Iris pigment epithelial cell (primary cell): ENCODE measurements at places on chromosomes 6 and 20.
A peak's percentile ranks its signal among the peaks of the same experiment; 100 is the strongest.

GRCh38 chr6:75993236-75994162, 79.0 kb downstream of the IMPG1 start:
- DNase-seq: no peak

- peak; percentile 79 for DNase-seq
Measured at GRCh38 chr6:131733376-131734016, 22.7 kb upstream of the CTAGE9 start.

- DNase-seq: no peak
Measured at GRCh38 chr6:90293319-90293953, 3.2 kb downstream of the BACH2 start.

DNA sequence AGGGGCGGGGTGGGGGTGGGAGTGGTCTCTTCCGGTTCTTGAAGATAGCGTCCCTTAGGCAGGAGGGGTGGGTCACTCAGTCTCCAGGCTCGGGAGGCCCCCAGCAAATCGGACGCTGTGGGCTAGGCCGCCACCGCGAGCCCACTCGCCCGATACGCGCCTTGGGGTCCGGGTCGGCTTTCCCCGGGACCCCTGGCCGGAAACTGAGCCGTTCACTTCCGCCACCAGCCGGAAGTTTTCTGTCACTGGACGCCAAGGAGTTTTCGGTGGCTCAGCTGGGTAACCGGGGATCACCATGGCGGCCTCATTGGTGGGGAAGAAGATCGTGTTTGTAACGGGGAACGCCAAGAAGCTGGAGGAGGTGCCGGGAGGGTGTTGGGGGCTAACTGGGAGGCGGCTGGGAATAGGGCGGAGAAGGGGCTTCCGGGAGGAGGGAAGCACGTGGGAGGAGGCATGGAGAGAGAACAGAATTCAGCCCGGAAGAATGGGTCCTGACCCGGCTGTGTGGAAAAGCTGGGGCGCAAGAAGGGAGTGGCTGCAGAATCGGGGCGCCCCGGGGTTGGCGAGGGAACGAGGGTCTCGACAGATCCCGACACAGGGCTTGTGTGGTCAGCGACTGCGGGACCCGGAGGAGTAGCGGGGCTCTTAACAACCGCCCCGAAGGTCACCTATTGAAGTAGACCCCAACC, at the start of gene ITPA:
TSS of gene ITPA (plus strand) at position 242 of the 689 bp plus-strand sequence. CDS start at position 296, 54 bp downstream.
- DNase-seq: peak; percentile 27

GRCh38 chr6:42251500-42251899, 33.8 kb upstream of the MRPS10 start:
- peak; percentile 37 for DNase-seq

GRCh38 chr6:75931011-75931680, 141.3 kb downstream of the IMPG1 start:
- DNase-seq: peak; percentile 3

DNA sequence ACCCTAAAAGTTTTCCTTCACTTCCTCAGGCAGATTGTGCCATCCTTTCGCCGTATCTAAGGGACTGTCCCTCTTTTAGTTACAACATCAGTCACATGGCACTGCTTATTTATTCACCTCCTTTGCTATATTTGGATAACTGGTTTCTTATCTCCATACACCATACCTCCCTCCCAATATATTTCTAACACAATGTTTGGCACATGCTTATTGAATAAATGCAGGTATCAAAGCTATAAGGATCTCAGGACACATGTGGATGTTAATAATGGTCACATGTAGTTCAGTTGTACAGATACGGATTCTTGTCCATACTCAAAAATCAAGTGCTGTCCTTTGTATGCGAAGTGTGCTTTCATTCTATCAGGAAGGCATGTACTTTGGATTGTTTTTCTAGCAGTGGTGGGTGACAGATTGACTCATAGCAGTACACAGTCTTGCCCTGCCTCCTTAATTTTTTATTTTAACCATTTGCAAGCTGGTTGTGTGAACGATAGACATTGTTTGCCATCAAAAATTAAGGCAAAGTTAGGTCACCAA, 407.1 kb upstream of the RUNX2 start:
- DNase-seq: no peak

DNA sequence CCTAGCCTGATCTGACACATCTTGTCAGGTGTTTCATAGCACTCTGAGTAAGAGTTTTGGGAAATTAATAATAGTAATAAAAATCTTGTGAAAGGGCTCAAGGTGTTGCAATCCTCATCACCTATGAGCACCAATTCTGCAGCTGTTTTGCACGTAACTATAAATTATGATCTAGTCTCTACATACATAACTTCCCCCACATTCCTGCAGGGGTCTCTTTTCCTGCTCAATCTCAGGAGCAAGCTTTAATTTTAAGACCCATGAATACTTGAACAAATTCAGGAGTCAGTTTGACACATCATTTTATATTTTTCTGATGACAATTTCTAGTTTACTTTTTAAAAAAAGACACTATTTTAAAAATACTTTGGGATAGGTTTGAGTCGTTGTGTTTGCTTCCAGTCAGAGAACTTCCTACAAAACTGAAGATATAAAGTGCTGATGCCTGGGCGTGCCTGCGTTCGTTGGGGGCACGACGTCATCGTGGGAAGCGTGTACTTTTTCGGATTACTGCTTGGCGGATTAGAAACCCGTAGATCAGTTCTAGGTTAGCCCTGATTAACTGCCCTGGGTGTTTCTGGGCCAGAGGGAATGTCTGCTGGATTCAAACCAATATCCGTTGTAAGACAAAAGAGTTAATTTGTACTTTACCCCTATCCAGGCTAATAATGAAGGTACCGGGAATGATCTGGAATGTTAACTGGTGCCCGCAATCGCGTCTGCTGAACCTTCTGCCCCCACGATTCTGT, 1.0 kb upstream of the E2F3 start:
- DNase-seq: no peak

DNA sequence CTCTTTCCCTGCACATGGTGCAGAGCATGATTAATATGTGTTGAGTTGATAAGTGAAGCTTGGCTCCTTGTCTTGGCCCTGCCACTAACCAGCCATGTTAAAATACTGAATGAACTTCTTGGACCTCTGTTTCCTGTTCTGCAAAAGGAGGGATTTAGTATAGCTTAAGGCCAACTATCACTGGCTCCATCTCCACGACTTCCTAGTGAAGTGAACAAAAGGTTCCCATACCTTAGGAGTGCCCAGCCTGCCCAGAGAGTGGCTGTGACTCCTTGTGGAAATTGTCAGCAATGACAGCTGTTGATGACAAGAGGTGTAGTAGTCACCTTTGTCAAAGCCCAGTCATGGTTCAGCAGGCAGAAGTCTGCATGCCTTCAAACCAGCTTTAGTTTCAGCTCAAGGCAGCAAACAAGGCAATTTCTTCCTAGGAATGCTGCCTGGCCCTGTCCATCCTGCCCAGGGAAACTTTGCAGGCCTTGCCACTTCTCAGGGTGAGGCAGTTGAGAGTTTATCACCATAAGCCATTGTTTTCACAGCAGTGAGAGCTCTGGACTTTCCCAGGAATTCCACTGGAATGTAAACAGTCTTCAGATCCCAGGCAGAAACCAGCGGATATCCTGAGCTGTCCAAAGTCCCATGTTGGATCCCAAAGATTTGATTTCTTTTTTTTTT, 169.7 kb upstream of the TNFAIP3 start:
- DNase-seq: peak; percentile 44

- DNase-seq: no peak
Measured at GRCh38 chr6:22925920-22926789, 356.8 kb downstream of the HDGFL1 start.

DNA sequence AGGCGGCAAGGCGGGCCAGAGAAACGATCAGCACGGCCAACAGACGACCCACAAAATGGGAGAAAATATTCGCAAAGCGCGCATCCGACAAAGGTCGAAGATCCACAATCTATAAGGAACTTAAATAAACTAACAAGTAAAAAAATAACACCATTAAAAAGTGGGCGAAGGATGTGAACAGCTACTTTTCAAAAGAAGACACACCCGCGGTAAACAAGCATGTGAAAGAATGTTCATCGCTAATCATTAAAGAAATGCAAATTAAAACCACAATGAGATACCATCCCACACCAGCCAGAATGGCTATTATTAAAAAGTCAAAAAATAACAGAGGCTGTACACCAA, 117.8 kb upstream of the SIRPA start:
- DNase-seq: no peak

DNA sequence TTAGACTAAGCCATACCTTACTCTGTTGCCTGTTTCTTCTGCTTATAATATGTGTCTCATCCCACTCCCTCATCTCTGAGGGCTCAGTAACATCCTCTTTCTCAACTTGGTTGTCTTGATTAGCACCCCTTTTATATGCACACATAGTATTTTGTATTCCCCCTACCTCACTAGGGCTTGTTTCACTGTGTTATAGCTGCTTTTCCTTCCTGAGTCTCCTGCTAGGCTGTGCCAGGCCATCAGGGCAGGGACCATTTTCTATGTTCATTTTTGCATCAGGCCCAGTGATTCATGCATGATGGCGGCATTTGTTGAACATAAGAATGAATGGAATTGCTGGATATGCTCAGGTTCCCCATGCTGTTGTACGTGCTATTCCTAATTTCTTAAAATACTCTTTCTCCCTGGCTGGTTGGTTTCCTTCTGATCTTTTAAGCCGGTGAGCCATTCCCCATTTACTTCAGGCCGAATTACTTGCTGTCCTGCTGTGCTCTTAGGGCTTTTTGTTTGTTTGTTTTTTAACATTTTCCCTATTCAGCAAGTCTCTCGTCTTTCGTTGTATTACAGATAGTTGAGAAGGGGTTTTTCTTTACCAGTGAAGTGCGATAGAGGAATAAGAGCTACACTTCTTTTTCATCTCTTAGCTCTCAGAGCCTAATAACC, 183.2 kb downstream of the CARMIL1 start:
- no peak for DNase-seq

DNA sequence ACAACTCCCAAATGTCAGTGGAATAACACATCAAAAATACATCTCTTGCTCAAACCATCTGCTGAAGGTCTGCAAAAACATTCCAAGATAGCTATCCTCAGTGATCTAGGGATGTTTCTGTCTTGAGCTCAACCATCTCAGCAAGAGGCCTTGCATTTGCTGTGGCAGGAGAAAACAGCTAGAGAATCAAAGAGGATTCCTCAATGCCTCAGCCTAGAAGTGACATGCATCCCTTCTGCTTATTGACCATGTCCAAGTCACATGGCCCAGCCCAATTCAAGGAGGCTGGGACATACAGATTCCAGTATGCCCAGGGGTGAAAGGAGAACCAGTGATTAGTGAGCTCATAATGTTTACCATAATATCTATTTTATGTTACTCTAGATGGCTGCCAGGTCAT, 269.5 kb downstream of the PLCB1 start:
- peak; percentile 54 for DNase-seq

GRCh38 chr20:51067792-51068191, 44.9 kb upstream of the KCNG1 start:
- DNase-seq: no peak

- no peak for DNase-seq
Measured at GRCh38 chr20:48527771-48528170, 300.0 kb downstream of the PREX1 start.

DNA sequence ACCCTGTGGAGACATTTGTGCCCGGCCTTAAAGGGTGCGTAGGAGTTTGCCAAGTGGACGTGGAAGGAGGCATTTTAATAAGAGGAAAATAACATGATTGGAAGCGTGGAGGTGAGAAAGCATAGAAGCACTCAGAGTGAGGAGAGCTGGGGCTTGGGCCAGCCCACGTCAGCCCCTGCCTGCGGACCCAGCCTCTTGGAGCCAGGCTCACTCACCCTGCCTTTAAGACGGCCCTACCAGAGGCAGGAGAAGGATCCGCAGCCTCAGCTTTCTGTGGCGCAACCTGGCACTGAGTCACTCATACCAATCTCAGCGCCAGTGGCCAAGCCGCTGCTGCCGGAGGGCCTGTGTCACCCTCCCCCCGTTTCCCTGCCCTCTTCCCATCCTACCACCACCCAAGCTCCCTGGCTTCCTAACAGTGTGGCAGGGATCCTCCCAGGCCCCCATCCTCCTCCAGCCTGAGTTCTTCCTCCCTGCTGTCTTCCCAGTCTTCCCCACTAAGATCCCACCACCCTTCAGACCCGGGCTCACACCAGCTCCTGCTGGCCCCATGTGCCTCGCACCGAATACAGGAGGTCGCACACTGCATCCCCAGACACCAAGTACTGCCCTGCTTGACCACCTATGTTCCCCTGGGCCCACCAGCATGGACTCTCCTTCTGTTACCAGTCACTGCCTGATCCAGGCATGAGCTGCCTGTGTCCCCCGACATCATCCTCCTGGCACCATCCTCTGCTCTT, 285.2 kb downstream of the UST start:
- peak; percentile 97 for DNase-seq

- no peak for DNase-seq
Measured at GRCh38 chr6:84002226-84002625, 31.3 kb upstream of the MRAP2 start.

- DNase-seq: no peak
Measured at GRCh38 chr20:33566781-33567603, 77.1 kb downstream of the CBFA2T2 start.

- DNase-seq: no peak
Measured at GRCh38 chr6:155067956-155068615, 73.0 kb downstream of the TIAM2 start.

DNA sequence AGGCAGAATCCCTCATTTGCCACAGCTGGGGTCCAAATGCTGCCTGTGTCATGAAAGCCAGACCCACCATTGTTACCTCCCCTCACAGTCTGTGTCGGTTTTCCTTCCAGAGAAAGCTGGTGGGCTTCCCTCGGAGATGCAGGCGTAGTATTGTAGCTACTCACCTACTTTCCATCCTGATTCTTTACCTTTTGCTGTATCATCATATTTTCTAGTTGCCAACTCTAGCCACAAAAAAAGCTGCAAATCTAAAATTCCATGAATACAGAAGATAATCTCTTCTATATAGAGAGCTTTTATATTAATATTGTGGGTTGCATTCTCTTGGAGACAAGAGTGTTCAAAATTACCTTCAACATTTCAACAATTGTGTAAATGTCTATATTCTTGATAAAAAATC, 98.0 kb upstream of the LAMP5 start:
- DNase-seq: no peak

GRCh38 chr20:5722927-5723326, 27.3 kb upstream of the SHLD1 start:
- no peak for DNase-seq

DNA sequence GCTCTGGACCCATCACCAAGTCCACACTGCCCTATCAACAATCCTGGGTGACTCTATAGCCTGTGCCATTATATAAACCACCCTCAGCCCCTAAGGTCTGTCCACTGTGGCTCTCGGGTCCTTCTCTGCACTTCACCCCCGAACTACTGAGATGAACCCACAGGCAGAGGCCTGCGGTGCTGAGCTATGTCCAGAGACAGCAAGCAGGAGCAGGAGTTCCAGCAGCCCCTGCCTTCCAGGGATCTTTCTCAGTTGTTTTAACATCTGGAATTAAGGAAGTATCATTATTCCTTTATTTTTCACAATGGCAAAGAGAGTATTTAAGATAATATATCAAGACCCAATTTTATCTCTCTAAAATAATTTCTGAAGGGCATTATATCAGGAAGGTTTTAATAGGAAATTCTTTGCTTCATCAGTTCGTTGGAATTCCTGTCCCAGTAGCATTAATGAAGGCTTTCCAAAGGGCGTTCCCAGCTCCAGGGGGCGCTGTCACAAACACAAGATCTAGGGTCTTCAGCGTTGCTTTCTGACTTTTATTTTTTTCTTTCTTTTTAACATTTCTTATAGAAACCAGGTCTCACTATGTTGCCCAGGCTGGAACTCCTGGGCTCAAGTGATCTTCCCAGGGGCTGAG, 27.3 kb downstream of the RRBP1 start:
- peak; percentile 45 for DNase-seq
